Type B pancreatic cell (in vitro differentiated cells): ENCODE measurements at places on chromosomes 7 and 10. TPM values are rescaled to one million over a fixed set of nuclear protein-coding genes. Genes with fewer than 3 reads are reported as not detected.

KLF14 gene
- 0.55 and 0.94 TPM in 2 replicates for total RNA-seq

ACBD5 gene
- 21.1 and 24.3 TPM in 2 replicates for total RNA-seq

FEZF1 gene
- 0.67 TPM in 1 of 2 replicates, not detected in the other for total RNA-seq

LRRD1 gene
- total RNA-seq: 0.19 TPM in 1 of 2 replicates, not detected in the other

USP6NL gene
- 29.6 and 33.3 TPM in 2 replicates for total RNA-seq

PHYHIPL gene
- total RNA-seq: 14.3 and 23.8 TPM in 2 replicates

PIP gene
- total RNA-seq: not detected in 2 replicates
